C1 segment of cervical spinal cord (tissue), 14 donors: ENCODE measurements at places on chromosomes 1 and 21.

DNA sequence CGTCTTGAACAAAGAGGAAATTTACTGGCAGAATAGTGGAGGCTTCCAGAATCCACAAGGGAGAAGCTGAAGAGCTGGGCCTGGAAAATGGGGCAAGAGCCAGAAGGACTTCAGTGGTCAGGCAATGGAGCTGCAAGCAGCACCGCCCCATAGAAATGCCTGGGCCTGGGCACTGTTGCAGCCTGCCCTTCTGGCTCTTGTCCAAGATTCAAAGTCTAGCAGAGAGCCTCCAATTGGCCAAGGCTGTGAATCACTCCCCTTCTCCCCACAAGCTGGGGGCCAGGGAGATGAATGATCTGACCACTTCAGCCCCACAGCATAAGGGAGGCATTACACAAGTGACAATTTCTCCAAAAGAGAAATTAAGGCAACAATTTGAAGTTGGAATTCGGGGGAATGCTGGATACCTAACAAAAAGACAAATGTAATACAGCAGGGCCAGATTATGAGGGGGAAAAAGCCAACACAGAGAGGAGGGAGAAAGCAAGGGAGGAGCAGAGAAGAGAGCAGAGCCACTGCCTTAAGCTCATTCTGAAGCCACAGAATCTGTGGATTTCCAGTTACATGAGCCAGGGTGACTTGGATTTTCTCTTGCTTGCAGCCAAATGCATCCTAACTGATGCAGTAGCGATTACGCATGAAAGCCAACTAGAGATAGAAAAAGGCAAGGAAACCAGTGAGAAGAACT lies 80.3 kb downstream of the LRIG2 start:
- no peak for DNase-seq

DNA sequence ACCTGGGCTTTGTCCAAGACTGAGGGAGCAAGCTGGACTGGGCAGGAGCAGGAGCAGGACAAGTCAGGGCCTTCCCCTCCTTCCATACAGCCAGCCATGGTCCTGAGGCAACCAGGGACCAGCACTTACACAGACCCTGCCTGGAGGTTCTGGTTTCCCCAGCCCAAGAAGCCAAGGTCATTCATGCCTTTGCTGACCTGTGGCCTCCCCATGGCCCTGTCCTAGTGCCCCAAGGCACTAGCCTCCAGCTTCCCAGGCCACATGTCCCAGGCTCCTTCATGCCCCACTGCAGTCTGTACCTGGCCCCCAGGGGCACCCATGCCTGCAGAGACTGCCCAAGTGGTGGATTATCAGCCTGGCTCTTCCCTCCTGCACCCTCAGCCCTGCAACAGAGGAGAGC lies 243.9 kb downstream of the TOMM20 start:
- DNase-seq = no peak

DNA sequence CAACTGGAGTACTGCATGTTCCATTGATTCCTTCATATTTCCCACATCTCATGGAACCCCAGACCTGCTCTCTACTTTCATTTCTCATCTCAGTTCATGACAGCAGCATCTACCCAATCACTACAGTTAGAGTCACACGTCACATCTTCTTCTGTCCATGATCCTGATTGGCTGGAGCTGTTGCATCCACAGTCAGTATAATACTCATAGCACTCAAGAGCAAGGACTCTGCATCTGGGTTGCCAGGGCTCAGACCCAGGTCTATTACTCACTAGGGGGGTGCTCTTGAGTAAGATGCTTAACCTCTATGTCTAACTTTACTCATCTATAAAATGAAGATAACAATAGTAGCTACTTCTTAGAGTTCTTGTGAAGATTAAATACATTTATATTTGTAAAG lies 4.4 kb upstream of the XPR1 start:
- DNase-seq = no peak

DNA sequence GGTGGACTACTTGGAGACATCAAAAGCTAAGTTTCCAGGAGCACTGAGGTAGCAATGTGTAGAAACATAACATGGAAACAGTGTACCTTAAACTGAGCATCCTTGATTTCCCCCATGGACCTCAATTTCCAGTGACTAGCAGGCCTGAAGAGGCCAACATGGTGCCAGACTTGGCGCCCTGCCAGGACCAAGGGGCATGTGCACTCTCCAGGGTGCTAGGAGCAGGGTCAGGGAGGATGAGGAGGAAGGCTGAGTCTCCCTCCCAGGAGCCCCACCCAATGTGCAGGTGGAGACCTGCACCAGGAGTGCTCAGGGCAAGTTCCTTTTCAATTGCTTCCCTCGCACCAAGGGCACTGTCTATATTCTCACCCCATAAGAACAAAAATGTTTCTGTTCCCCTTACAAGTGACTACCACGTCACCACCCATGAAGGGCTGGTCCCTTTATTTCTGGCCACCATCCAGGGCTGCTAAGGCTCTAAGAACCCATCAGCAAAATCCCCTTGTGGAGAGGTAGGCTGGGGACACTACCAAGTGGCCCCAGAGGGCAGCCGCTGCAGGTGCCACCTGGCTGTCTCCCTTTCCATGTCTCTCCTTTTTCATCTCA lies 39.2 kb downstream of the MX1 start:
- no peak for DNase-seq
